ENCODE measurements at places on chromosomes 5 and 9.

DNA sequence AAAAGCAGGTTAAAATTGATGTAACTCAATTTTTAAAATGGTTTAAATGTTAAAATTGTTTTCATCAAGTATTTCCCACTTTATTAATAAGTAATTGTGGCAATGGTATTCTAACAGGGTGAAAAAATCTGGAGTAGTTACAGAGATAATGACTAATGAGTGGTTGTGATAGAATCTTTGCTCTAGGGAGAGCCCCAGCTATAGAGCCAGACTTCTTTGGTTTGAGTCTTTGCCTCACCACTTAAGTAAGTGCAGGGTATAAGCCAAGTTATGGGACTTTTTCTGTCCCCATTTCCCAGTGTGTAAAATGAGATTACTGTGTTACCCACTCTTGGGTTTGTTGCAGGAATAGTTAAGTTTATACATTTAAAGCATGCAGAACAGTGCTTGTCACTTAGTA lies 158.1 kb downstream of the FER start:
- DNase-seq: no peak

- no peak for DNase-seq
Measured at GRCh38 chr9:85114799-85115198, 445.3 kb downstream of the NTRK2 start.

DNA sequence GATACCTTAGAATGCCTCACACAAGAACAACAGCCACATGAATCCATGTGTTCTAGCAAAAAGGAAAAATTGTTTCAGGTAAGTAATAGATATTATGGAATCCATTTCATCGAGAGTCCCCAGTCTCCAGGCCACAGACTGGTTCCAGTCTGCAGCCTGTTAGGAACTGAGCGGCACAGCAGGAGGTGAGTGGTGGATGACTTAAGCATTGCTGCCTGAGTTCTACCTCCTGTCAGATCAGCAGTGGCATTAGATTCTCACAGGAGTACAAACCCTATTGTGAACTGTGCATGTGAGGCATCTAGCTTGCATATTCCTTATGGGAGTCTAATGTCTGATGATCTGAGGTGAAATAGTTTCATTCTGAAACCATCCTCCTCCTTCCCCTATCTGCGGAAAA lies 207.0 kb downstream of the CSNK1G3 start:
- no peak for DNase-seq

GRCh38 chr9:111621895-111622480 lies 9.1 kb upstream of the DNAJC25 start:
- no peak for DNase-seq

DNA sequence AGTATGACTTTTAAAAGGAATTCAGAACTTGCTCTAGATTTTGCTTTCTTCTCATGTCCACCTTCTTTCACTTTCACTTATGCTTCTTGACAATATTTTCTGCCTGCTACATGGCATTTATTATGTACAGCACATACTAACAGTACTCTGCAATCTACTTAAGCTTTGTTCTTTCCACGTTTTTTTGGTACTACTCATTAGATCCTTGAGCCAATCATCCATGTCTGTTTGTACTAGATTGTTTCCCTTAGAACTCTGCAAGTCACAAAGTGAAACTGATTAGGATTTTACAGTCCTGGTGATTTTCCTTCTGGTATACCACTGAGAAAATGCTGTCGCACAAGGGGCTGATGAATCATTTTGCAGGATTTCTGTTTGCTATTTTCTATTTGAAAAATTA lies 78.3 kb downstream of the PARP8 start:
- DNase-seq: no peak

- no peak for DNase-seq
Measured at GRCh38 chr5:88658886-88659285, 224.1 kb downstream of the MEF2C start.

DNA sequence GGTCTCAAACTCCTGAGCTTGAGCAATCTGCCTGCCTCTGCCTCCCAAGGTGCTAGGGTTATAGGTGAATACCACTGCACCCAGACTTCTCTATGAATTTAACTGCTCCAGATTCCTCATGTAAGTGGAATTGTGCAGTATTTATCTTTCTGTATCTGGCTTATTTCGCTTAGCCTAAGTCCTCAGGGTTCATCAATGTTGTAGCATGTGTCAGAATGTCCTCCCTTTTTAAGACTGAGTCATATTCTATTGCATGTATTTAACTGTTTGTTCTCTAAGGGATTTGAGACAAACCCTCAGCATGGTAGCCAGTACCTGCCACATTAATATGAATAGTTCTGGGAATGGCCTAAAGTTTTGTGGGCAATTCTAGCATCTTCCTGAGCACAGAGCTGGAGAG lies 53.9 kb upstream of the TUT7 start:
- no peak for DNase-seq

Data from amygdala (tissue), 56 donors.